ENCODE measurements at places on chromosomes 7 and 10. TPM values are rescaled to one million over a fixed set of nuclear protein-coding genes. Genes with fewer than 3 reads are reported as not detected.

DNA sequence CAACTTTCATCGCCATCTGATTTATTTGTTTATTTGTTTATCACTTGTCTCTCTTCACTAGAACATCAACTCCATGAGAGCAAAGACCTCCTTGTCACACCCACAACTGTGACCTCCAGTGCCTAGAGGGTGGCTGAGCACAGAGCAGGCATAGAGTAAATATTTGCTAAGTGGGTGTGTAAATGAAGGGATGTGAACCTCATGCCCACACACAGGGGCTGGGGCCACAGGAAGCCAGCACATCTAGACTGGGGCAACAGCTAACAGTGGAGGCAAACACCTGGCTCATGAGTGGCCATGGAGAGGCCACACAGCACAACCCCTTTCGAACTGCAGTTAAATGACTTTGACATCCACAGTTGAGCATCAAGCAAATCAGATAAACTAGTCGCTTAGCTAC is 39.8 kb downstream of the AKR1B1 start:
- DNase-seq, result no peak

- no peak for DNase-seq
These were observed 189.6 kb downstream of the ADAM12 start for GRCh38 chr10:126198681-126199080.

DNA sequence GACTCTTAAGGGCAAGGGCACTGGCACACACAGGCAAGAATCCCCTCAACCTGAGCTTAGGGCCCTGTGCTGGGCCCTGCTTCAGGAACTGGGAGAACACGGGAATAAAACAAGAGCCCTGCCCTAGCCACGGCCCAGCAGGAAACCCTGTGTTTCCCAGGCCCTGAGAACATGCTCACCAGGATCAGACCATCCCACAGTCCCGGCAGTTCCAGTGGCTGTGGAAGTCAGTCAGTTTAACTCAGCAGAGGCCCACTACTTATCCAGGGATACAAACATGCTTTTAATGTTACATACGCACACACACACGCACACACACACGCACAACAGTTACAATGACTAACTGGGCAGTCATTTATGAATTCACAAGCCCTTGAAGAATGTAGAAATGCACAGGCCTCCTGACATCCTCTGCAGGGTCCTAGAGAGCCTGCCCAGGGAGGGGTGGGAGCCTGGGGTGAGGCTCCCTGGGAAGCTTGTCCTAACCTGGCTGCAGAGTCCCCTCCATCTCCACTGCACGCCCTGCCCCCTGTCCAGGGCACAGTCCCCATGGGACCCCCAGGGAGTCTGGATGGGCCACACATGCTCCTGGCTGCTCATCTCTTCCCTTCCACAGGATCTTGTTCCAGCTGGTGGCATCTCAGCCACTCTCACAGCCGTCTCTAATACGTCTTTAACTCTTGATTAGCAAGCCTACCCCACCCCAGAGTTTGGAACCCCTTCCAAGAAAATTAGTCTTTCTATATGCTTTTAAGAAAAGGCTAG is 97.6 kb downstream of the TCERG1L start:
- peak; percentile 35 for DNase-seq

GRCh38 chr10:124943301-124944092 is 1.6 kb downstream of the ZRANB1 start:
- peak; percentile 57 for DNase-seq

- DNase-seq, result no peak
These were observed 43.3 kb upstream of the ELFN1 start for GRCh38 chr7:1626769-1627168.

GRCh38 chr7:136293272-136293671 is 316.1 kb upstream of the MTPN start:
- no peak for DNase-seq

GRCh38 chr7:132254455-132254854 is 321.8 kb downstream of the PLXNA4 start:
- DNase-seq, result no peak

DNA sequence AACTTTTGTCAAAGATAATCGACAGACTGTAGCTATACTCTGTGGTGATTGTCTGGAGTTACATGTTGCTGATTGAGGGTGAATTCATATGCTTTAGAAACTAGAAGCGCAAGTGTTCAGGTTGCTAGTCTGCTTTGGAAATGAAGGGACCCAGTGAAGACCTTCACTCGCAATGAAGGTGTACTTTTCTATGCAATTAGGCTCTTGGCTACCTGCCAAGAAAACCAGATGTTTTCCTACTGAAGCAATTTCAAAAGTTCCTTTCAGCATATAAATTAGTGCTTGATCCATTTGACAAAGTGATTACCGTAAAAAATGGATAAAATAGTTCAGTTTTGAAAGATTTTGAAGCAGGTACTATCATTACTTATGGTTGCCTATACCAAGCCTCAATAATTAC is 10.0 kb upstream of the STK31 start:
- DNase-seq, result no peak

- DNase-seq, result peak; percentile 22
These were observed 21.6 kb downstream of the RBM28 start for GRCh38 chr7:128322040-128322643.

DNA sequence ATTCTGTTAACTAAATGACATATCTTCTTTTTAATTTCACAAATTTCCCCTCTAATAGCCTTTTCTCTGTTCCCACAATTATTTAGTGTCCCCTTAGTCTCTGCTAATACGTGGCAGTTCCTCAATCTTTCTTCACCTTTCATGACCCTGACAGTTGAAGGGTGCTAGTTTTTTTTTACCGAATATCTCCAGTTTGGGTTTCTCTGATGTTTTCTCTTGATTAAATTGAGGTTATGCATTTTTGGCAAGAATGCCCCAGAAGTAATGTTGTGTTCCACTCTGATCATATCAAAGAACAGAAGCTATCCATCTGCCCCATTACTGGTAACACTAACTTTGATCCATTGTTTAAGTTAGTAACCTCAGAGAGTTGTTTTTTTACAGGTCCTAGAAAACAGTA is 133.6 kb upstream of the ASAH2 start:
- DNase-seq, result no peak

DNA sequence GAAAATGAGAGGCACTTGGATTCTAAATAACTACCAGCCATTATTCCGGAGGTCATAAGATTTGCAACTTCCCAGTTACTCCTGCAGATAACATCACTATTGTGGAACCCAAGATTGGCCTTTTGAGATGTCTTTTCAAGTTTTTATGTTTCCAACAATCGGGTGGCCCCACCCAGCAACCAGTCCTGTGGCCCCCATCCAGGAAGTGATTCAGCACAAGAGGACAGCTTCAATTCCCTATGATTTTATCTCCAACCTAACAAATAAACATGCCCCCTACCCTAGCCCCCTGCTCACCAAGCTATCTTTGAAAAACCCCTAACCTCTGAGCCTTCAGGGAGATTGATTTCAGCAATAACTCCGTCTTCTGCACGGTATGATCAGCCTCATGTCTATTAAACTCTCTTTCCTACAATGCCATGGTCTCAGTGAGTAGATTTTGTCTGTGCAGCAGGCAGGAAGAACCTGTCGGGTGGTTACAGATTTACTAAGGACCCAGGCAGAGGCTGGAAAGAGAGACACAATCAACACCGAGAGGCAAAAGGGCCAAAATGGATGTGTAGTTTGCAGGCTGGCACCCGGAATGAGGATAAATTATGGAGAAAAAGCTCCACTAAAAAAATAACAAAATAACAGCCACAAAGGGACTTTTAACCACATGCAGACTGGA is 83.9 kb upstream of the UNC5B start:
- no peak for DNase-seq

CADPS2 gene
- 33.0 TPM for total RNA-seq

TAS2R41 gene
- total RNA-seq, result not detected

GRCh38 chr7:121329191-121330052 is 622 bp downstream of the WNT16 start:
- peak; percentile 62 for DNase-seq

DNA sequence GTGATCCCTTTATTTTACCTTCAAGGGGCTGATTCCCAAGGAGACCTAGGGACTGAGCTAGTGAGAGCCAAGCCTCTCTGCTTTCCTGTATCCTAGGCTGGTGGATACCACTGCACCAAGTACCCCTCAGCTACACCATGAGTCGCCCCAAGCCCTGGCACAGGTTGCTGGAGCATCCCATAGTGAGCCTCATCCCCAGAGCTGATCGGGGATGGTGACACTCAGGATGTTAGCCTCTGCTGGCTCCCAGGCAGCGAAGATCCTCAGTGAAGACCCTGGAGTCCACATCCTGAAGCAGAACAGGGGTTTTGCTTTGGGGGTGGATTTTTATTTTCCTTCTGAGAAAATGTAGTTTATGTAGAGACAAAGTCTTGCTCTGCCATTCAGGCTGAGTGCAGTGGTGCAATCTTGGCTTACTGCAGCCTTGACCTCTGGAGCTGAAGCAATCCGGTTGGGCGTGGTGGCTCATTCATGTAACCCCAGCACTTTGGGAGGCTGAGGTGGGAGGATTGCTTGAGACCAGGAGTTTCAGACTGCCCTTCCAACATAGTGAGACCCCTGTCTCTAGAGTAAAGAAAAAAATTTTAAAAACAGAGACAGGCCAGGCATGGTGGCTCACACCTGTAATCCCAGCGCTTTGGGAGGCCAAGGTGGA is 12.5 kb upstream of the ZNF212 start:
- no peak for DNase-seq

- DNase-seq, result no peak
These were observed 51.3 kb downstream of the IKZF1 start for GRCh38 chr7:50355817-50356178.

GRCh38 chr7:105808703-105809590 is 67.5 kb downstream of the ATXN7L1 start:
- DNase-seq, result no peak

GRCh38 chr7:41467596-41467995 is 235.3 kb downstream of the INHBA start:
- no peak for DNase-seq

GRCh38 chr10:83354456-83354855 is 784.9 kb upstream of the GHITM start:
- no peak for DNase-seq

DNA sequence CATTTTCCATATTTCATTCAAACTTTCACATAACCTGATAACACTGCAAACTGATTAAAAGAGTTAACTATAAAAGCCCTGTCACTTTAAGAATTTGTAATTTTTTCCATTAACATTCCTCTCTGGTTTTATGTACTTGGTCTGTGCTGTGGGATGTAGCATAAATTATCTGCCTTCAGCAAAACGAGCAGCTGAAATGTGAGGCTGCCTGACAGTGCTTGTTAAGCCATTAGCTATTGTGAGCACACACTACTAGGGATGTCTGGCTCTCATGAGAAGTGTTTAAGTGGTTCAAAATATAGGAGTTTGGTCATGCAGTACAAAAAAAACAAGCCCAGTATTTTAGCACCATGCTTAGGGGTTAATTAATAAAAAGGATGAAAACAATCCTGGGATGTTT is 63.0 kb downstream of the HOXA1 start:
- peak; percentile 72 for DNase-seq

FKBP6 gene
- total RNA-seq, result 0.13 TPM

ANAPC16 gene
- total RNA-seq, result 132 TPM

GRCh38 chr7:6590645-6591110 is 857 bp downstream of the INTS15 start:
- DNase-seq, result no peak

CPN1 gene
- not detected for total RNA-seq

DNA sequence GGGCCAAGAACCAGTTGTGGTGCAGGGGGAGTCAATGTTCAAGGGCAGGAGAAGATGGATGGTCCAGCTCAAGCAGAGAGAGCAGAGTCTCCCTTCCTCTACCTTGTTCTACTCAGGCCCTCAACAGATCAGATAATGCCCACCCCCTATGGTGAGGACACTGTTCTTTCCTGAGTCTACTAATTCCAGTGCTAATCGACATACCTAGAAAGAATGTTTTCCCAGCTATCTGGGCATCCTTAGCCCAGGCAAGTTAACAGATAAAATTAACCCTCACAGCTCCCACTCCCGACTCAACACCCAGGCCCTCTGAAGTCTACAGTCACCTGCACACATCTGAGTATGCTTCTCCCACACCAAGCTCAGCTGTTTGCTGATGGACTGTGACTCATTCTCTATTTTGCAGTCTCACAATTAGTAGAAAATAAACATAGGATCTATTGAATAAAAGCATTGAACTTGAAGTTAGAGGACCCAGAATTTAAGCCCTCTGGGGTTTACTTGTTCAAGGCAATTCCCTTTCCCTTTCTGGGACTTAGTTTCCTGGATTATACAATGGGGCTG is 17.1 kb downstream of the COL13A1 start:
- no peak for DNase-seq

TDRD1 gene
- 0.88 TPM for total RNA-seq

- DNase-seq, result no peak
These were observed 267.0 kb upstream of the TCERG1L start for GRCh38 chr10:131578472-131578970.

GRCh38 chr10:48604991-48605508 is at the start of gene ARHGAP22:
Gene ARHGAP22, minus strand, starts transcription at chr10:48605073. Its CDS starts 277 bp downstream, at chr10:48604796.
- no peak for DNase-seq

CLDN4 gene
- 342 TPM for total RNA-seq

- DNase-seq, result no peak
These were observed 987 bp downstream of the INA start for GRCh38 chr10:103277713-103278536.

RARRES2 gene
- 104 TPM for total RNA-seq

FAM200A gene
- 6.8 TPM for total RNA-seq

ATP6V0A4 gene
- total RNA-seq, result 30.5 TPM

DNA sequence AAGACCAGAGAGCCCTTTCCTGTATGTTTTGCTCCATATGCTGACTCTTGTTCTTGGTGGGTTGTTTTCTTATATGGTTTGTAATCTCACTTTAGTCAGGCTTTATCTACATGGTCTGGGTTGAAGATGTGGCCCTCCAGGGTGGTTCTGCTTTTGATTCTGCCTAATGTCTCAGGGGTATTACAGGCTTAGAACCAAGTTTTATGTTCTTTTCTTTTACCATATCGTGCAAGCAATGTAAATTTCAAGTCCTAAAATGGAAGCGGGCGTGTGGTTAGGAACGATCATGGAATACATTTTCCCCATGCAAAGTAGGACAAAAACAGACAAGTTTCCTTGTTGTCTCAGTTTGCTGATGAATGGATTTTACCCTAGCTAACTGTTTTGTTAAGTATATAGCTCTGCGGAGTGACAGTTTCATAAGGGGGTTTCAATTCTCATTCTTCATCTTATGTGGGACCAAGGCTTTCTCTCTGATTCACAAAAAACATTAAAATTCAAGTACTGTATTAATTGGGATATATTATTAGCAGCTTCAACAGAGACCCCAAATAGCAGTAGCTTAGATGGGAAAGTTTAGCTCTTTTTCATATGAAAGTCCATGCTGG is 58.7 kb downstream of the MTURN start:
- no peak for DNase-seq

- no peak for DNase-seq
These were observed 52.7 kb downstream of the HIPK2 start for GRCh38 chr7:139725077-139725476.

All from kidney (tissue), 22 donors.